Cardiac fibroblast (primary cell): ENCODE measurements at places on chromosomes 4 and X.

DNA sequence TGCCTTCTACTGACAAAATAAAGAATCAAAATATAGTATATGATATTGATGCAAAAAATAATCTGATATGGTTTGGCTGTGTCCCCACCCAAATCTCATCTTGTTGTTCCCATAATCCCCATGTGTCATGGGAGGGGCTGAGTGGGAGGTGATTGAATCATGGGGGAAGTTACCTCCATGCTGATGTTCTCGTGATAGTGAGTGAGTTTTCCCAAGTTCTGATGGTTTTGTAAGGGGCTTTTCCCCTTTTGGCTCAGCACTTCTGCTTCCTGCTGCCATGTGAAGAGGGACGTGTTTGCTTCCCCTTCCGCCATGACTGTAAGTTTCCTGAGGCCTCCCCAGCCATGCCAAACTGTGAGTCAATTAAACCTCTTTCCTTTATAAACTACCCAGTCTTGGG lies 70.2 kb downstream of the TMEM165 start:
- no peak for DNase-seq

DNA sequence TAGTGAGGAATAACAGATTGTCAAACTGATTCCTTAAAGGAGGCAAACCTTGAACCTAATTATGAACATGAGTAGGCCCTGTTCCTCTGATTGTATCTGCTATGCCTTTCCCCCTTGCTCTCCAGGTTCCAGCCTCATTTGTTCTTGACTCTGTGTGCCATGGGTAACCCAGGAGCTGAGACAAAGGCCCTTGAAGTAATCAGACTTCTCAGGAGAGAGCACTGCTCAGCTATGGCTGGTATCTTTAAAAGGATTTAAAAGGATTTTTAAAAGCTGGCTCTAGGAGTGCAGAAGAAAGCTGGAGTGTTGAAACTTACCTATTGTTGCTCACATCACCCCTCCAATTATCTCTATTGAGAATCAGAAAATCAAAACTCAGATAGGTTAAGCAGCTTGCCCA lies 1565.5 kb upstream of the AGA start:
- no peak for DNase-seq

DNA sequence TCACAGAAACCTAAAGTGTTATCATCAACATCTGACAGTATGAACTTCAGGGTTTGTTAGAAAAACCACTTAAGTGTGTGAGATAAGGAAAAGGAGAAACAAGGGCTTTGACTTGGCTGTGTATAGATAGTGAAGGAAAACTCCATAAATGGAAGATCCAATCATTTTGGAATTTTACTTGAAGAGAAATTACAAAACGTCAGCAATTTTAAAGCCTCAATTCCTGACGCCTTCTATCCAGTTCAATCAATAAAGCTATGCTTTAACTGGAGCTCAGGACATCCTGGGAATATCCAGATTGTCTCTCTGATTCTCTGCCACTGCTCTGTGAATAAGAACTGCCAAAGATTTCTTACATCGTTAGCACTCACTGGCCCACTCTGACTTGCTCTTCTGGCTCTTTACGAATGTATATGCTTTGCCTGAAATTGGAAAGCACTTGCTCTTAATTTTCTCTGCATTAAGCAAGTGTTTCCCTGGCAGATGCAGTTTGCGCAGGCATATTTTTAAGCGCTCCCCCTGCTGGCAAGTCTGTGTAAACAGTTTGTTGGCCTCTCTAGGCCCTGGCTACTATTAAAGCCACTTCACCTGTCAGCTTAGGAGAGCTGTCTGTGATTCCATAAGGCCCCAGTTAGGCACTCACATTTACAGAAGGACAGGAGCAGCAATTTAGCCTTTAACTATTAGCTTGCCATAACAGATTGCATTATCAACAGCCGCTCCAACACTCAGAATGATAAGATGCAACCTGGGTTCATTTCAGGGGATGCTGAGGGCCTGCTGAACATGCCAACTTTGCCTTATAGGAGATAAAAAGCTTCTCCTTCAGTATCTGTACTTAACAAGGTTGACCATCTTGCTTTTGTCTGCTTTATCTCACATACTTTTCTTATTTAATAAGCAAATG lies 251.4 kb upstream of the DDX53 start:
- peak; percentile 63 for DNase-seq

DNA sequence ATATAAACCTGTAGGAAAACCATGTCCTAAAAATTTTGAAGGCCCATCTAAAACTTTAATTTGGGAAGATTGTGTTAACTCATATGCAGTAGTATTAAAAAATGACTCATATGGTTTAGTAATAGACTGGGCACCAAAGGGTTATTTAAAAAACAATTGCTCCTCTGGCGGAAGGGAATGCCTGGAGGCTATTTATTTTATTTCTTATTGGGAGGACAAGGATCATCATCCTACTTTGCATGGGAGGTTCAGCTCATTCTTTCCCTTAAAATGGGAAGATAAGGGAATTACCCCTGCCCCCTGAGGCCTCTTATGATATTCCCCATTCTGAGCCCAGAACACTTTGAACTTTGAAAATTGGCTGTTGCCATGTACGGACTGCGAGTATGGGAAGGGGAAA lies 29.7 kb upstream of the MGST2 start:
- no peak for DNase-seq

- DNase-seq = peak; percentile 22
Observed at GRCh38 chrX:39308126-39308525, 506.9 kb downstream of the MID1IP1 start.

DNA sequence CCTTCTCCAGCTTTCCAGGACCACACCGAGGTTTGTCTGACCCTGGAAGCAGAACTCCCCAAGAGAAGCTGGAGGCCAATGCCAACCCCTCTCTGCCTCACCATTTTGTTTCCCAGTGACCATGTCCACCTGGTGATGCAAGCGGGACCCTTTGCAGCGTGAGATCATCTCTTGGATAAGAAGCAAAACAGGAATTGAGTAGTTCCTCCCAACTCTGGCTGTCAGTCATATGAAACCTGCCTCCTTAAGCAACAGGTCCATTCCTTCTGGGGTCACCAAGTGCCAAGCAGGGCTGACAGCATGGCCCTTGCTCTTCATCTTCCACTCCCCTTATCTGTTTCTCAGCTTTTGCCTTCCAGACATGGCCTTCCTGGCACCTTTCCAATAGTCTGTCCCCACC lies 41.3 kb upstream of the MTM1 start:
- DNase-seq = no peak

DNA sequence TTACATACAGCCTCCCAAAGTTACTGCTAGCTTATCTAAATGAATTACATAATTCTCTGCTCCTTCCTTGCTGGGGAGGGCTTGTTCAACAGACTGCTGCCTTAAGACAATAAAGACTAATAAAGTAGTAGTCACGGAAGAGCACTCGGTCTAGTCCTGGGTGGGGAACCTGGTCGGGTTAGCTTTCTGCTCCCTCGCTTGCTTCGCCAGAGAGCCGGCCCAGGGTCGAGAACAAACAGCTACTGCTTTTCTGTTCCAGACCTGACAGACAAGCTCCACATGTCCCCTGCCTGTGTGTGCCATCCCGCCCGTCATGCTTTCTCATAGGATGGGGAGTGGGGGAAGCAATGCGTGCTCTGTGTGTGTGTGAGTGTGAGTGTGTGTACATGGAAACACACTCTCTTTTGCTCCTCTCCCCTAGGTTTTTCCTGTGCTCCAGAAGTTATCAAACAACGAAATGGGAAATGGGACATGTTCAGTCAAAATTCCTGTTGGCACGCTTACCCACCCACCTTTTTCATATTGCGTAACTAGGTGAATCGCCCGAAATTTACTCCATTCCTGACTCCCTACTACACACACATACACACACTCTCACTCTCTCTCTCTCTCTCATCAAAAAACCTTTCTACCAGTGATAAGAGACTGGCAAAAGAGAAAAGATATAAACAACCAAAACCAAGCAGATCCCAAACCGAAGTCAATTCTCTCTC lies 1.3 kb downstream of the NPY1R start:
- DNase-seq = no peak

DNA sequence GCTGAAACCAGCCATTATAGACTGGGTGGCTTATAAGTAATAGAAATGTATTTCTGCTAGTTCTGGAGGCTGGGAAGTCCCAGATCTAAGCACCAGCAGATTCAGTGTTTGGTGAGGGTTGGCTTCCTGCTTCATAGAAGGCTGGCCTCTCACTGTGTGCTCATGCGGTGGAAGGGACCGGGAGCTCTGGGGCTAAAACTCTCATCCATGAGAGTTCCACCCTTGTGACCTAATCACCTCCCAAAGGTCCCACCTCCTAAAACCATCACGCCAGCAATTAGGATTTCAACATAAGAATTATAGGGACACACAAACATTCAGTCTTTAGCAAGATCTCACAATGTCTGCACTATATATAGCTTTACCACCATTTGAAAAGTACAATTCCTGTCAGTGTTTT lies 215.2 kb downstream of the CBR4 start:
- no peak for DNase-seq

DNA sequence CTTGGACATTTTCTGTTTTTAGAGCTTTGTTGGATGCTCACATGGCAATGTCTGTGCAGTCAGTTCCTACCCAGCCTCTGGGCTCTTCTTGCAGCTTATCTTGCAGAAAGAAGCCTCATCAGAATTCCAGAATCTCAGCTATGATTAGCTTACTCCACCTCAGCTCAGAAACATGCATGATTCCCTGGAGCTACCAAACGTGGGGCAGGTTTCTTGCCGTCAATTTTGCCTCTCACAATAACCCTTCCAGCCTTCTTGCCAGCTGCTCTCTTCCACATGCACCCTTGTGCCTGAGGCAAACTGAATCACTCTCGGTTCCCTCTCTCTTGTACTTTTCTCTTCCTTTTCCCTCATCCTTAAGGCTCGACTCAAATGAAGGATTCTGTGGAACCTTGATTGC lies 141.4 kb downstream of the PTTG2 start:
- DNase-seq = peak; percentile 50
